ENCODE measurements at places on chromosomes 16 and 17.

DNA sequence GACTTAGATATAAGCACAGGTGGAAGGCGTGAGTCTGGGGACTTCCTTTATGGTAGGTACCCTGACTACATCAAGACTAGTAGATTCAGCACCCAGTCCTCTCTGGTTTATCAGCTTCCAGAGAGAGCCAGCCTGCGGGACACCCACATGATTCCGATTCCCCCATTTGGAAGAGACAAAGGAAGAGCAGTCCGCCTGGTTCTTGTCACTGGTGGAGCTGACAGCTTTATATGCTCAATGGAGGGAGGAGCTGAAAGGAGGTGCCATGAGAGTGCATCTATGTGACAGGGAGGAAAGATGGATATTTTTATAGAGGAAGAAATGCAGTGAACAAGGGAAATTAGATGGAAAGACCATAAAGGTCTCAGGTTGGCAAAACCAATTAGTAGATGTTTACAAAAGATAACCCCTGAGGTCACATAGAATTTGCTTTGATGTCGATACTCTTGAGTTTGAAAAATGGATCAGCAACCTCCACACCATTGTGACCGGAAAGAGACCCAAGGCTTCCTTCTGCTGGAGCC is 437.7 kb downstream of the PMP22 start:
- DNase-seq = no peak

DNA sequence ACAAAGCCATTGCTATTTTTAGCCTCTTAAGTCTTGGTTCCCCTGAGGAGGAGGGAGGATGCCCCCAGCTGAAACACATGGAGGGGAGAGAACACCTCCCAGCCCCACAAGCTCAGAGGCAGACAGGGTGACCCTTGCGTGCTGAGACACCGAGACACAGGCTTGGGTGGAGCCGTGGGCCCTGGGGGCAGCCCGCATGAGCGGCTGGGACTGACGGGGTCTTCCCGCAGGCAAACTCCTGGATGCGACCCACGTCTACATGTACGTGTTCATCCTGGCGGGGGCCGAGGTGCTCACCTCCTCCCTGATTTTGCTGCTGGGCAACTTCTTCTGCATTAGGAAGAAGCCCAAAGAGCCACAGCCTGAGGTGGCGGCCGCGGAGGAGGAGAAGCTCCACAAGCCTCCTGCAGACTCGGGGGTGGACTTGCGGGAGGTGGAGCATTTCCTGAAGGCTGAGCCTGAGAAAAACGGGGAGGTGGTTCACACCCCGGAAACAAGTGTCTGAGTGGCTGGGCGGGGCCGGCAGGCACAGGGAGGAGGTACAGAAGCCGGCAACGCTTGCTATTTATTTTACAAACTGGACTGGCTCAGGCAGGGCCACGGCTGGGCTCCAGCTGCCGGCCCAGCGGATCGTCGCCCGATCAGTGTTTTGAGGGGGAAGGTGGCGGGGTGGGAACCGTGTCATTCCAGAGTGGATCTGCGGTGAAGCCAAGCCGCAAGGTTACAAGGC is 9.8 kb downstream of the SLC16A3 start:
- peak; percentile 48 for DNase-seq

- no peak for DNase-seq
These were observed 18.6 kb downstream of the RAD51C start for GRCh38 chr17:58710948-58711552.

DNA sequence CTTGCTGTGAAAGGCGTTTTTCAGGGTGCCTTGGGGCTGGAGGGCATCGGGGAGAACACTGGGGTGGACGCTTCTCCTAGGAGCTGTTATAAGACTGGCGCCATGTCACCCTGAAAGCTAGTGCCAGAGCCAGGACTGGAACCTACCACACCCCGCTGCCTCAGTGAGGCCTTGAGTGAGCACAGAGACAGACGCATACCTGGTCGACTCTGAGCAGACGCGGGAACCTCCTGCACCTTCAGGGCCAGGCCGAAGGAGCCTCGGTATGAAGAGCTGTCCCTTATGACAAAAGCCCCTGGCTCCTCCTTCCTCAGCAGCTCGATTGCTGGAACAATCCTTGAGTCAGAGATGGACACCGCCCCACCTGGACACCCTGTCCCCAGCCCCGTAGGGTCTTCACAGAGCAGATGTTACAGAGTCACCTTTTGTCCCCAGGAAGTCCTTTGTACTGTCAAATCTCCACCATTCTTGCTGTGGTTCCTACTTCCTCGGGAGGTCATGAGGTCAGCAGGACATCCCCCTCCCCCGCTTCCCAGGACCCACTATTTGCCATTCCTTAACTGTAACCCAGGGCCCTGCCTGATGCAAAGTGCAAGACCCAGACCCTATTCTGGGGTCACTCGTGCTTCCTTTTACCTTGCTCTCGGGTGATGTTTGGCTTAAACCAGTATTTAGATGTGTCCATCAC is 17.0 kb downstream of the TNS4 start:
- no peak for DNase-seq

DNA sequence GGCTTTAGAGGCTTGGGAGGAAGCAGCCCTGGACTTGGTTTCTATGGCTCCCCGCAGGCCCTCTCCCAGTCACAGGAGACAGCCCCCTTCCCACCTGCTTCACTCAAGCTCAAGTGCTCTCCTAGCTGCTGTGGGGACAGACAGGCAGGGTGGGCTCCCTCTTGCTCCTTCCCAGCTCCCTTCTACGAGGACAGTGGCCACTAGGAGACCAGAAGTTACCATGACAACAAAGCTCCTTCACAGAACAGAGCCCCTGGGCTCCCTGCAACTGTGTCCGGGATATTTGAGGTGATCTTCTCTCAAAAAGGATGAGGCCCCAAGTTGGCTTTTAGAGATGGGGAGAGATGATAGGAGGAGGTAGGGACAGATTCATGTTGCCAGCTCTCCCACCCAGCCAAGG is 116.3 kb downstream of the AMFR start:
- DNase-seq = no peak

- DNase-seq = no peak
These were observed 3.2 kb downstream of the NFATC3 start for GRCh38 chr16:68088130-68088972.

GRCh38 chr17:38584350-38584925 is 21.3 kb downstream of the SRCIN1 start:
- DNase-seq = peak; percentile 37

DNA sequence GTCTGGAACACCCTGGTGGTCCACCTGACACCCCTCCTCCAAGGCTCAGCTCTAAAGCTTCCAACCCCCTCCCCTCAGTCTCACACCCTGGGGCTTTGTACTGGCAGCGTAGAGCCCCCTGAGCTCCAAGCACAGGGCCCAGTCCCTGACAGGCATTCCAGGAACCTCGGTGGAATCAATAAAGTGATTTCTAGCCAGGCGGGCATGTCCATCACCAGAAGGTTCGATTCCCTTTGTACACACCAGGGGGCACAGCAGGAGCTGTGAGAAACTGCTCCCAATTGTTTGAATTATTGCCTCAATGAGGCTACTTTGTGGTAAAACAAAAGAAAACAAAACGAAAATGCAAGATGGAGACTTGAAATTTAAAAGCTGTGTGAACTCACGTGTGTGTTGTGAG is 51.8 kb downstream of the SMPD3 start:
- peak; percentile 24 for DNase-seq

DNA sequence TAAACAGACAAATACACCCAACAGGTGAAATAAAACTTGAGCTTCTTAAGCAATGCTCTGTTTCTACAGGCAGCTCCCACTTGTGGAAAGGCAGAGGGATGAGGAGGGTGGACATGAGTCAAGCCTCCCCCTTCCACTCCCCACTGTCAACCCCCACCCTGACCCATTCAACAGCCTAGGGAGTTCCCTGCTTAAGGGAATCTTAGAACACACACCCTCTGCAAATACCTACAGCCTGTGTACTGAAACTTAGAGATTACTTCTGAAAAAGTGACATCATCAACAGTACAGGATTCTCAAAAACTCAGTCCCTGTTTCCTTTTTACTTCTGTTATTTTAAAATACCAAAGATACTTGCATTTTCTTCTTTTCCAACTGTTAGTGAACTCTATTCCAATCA is 345.4 kb downstream of the SOX9 start:
- DNase-seq = no peak

DNA sequence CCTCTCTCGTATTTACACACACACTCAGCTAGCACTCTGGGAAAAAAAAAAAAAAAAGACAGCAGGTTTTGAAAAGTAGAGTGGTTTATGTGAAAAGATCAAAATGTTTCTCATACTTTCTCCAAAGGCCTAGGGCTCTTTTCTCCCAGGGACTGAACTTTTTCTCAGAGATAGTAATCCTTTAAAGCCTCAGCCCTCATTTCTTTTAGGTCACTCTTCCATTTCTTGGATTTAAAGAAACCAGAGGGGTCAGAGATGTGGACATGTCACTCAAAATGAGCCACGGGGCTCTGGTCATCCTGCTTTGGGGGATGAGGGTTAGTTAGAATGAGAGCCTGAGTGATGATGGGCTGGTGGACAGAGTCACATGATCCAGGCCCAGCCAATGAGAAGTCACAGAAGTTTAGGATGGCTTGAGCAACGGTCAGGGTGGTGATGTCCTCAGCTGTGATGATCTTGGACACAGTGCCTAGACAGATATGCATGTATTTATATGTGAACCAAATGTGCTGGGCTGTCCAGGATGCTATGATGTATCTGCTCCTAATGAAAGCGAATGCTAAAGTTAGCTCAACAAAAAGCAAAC is 33.7 kb upstream of the AXIN2 start:
- no peak for DNase-seq

DNA sequence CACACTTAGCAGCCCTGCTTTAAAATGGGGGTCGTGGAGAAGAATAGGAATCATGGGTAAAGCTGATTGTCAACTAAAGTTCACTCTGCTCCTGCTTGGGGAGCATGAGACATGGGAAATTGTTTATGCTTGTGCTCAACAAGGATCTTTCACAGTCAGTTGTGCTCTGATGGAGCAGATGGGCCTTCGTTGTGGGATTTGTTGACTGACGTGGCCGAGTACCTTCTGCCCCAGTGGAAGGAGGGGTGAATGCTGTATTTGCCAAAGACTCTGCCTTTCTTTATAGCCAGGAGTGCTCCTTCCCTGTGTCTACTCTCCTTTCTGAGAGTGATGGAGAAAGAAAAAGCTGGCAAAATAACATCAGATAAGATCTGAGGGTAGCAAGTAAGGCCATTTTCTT is 11.4 kb downstream of the ARSG start:
- no peak for DNase-seq

- DNase-seq = no peak
These were observed 745.2 kb downstream of the WWOX start for GRCh38 chr16:78844682-78845081.

DNA sequence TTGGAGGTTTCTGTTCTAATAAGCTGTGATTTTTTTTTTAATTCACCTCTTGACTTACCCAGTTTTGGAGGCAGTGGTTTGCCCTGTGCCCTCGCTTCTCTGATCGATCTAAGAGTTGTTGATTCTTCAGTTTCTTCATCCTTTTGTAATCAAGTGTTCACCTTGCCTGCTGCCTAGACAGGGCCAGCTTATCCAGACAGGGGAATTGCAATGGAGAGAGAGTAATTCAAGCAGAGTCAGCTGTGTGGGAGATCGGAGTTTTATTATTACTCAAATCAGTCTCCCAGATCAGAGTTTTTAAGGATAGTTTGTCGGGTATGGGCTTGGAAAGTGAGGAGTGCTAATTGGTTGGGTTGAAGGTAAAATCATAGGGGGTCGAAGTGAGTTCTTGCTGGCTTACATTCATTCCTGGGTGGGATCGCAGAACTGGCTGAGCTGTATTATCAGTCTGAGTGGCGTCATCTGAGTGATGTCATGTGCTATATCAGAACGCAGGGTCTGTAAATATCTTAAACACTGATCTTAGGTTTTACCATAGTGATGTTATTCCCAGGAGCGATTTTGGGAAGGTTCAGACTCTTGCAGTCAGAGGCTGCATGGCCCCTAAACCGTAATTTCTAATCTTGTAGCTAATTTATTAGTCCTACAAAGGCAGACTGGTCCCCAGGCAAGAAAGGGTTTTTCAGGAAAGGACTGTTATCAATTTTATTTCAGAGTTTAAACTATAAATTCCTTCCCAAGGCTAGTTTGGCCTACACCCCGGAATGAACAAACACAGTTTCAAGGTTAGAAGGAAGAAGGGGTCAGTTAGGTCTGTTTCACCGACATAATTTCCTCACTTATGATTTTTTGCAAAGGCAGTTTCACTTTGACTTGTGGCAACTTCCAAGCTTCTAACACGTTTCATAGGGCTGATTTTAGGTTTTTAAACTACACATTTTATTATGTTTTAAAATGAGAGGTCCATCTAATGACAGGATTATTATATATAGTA is 21.5 kb upstream of the KCNJ16 start:
- DNase-seq = no peak

- no peak for DNase-seq
These were observed 29.7 kb downstream of the FANCA start for GRCh38 chr16:89786474-89787364.

DNA sequence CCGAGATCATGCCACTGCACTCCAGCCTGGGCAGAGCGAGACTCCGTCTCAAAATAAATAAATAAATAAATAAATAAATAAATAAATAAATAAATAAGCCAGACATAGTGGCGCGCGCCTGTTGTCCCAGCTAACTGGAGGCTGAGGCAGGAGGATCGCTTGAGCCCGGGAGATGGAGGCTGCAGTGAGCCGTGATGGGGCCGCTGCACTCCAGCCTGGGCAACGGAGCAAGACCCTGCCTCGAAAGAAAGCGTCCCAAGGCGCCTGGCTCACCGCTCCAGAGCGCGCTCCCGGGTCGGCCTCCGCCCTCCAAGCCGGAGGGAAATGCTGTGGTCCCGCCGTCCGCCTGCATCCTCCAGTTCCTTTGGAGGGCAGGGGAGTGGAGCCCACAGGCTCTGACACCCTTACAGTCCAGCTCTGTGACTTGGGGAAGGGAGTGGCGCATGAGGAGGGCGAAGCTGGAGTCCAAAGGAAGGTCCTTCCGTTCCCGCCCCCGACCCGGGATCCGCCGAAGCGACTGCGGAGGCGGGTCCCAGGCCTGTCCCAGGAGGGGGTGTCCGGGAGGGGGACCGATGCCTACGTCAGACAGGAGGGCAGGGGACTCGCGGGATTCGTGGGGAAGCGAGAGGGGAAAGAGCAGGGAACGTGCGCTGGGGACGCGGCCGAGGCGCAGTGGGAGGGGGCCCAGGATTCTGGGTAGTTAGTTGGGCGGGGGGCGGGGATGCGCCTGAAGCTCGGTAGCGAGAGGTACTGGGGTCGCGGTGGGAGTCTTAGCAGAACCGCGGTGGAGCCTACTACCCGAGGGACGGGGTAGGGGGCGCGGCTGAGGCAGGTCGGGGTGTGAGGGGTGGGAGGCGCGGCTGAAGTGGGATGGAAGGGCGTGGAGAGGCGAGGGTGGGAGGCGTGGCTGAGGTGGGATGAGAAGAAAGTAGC is 8.4 kb upstream of the TRPV2 start:
- DNase-seq = no peak

- DNase-seq = no peak
These were observed 208.7 kb downstream of the KCNJ2 start for GRCh38 chr17:70378076-70378475.

DNA sequence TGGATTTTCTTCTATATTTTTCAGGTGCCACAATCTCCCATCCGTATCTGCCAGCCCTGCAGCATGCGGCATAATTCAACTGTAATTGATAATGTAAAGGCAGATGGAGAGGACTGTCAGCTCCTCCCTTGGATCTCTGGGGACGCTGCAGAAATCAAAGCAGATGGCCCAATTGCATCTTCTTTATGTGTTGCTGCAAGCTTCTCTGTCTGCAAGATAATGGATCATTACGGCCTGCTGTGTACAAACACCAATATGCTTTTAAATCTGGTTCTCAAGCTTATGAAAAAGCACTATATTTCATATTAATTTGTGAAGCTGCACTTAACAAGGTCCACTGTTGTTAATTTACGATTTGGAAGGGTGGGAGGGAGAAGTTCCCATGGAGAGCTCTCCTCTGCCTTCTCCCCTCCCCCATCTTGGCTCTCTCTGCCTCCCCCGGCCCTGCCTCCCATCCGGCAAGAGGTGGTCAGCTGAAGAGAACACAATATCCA is 607.5 kb downstream of the TOX3 start:
- no peak for DNase-seq
